Fibroblast of pulmonary artery (primary cell): ENCODE measurements at places on chromosomes 3 and 15.

DNA sequence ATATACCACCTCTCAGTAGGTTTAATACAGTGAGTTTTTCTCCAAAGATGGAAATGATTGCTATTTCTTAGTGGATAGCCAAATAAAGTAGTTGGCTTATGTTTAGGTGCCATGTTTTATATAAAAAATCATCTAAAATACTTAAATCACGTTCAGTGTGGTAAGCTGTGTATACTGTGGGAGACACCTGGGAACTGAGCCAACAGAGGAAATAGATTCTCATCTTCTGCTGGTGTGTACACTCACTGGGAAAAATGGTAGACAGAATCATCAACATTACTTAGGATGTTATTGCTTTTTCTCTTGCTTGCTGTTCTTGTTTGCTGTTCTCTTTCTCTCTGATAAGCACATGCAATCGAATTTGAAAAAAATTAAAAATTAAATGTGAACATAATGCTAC, 112.6 kb upstream of the MB21D2 start:
- peak; percentile 50 for DNase-seq

DNA sequence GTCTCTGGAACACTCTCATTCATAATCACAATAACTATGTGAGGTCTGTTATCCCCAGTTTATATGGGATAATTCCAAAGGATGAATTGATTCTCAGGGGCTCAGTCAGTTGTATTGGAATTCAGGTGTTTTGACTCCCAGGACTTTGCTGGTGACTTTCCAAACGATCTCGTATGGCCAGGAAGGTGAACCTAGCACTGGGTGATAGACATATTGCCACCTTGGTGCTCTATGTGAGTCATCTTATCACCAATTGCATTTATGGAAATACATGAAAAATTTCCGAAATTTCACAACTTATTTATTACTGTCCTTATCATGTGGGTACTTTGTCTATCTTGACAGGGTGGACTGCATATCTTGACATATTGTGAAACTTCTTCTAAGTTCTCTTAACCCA, 287.3 kb downstream of the WDR72 start:
- no peak for DNase-seq

DNA sequence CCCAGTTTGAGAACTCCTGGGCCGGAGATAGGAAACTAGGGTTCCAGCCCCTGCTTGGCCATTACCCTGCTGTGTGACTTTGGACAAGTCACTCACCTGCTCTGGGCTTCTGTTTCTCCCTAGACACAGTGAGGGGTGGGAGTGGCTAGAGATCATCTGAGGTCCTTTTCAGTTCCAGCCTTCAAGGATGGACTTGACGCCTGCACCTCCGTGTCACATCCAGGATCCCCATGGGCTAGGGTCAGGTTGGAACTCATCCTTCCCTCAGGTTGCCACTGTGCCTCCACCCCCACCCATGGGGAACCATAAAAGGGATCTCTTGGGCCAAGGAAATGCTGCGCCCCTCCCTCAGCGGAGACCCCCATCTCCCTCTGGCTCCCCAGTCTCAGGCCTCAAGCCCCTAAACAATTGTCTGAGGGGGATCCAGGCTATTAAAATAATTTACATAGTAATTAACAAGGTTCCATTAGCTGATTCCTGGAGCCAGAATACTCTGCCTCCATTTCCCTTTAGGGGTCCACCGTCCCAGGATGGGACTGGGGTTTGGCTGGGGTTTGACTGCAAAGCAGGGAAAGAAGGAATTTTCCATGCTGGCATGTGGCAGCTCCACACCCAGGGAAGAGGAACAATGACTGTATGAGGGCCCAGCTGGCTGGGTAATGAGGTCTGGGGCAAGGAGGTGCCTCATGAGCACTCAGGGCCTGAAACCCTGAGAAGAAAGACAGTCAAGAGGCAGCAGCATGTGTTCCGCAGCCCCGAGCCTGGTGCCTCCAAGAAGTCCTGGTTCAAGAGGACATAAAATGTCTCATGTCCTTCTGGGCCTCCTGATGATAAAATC, 177.7 kb downstream of the SMAD6 start:
- no peak for DNase-seq

DNA sequence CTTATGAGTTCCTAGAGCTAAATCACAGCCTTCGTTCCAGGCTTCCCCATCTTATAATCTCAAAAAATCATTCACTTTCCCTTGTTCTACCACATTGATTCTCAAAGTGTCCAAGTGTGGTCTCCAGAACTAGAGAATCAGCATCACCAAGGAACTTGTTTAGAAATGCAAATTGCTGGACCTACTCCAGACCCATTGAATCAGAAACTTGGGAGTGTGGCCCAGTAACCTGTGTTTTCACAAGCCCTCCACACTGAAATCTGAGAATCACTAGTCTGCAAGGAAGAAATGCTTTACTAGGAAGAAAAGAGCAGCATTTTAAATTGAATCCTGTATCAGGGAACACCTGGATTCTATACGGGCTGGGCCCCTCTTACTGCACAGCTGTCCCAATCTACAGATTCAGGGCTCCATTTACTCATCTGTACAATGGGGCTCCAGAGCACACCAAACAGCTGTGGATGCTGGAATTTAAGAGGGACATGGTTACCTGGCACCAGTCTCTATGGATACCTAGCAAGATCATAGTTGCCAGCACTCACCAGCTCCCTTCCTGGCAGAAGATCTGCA, 3.9 kb downstream of the MEGF11 start:
- no peak for DNase-seq

DNA sequence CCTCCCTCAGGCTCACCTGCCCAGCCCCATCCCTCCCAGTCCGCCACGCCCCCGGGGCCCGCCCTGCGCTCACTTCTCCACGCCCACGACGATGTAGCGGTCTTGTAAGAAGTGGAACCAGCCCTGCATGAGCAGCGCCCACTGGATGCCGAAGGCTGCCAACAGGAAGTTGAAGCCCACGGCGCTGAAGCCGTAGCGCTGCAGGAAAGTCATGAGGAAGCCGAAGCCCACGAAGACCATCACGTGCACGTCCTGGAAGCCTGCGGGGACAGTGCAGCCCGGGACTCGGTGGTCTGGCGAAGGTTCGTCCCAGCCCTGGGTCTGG, 9.7 kb downstream of the RHCG start:
- no peak for DNase-seq

GRCh38 chr3:193735850-193736249, 142.8 kb downstream of the OPA1 start:
- DNase-seq = no peak

- no peak for DNase-seq
Observed at GRCh38 chr3:156360083-156360482, 194.8 kb downstream of the SSR3 start.

DNA sequence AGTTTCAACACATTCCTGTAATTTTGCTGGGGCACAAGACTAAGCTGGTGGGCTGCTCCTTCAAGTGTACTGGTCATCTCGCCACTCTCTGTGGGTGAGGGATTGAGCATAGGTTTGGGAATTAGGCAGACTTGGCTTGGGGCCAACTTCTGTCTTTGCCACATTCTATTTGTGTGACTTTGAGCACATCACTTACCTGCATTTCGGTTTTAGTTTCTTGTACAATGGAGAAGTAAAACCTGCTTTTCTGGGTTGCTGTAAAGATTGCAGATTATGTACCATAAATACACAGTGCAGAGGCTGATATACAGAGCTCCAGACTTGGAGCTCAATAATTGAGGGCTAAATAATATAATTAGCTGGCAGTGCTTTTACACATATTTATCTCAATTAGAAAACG, 162.1 kb downstream of the C3orf38 start:
- no peak for DNase-seq

GRCh38 chr15:45641999-45642932, 7.4 kb downstream of the SQOR start:
- peak; percentile 93 for DNase-seq
